Hematopoietic multipotent progenitor cell treated with erythropoietin and hydrocortisone succinate and interleukin-3 and kit ligand, for 6 days (in vitro differentiated cells): ENCODE measurements at places on chromosomes 12 and 14.
A peak's percentile ranks its signal among the peaks of the same experiment; 100 is the strongest.

GRCh38 chr14:58805057-58805456 is 167.3 kb downstream of the DACT1 start:
- no peak for DNase-seq

DNA sequence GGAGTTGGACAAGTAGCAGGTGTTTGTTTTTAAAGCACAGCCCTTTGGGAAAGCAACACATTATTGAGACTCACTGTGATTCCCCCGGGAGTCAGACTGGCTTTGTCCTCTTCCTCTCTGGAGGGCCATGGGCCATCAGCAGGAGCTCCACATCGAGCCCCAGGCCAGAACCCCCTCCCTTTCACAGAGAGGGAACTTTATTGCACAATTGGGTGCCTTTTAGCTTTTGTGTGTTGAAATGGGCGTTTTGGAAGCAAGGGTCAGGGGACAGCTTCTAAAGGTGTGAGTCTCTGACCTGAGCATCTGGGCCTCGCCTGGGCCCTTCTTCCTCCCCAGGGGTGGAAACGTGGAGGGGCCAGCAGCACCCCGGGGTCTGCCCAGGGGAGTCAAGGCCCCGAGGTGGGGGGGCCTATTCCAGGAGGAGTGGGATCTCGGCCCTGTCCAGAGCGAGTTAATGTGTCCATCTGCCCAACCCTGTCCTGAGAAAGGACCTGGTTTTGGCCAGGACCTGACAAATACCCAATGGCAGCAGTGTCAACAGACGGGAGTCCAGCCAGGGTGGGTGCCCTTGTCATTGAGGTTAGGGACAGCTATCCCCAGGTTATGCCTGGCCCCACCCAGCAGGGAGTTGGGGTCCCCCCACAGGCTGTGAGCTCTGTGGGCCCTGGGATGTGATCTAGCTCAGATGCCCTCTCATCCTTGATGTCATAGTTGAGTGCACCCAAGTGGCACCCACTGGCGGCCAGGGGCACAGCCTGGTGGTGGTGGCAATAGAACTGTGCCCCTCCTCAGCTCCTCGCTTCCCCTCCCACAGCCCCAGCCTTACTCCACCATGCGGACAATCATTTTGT is 37.1 kb downstream of the SLC8B1 start:
- DNase-seq, result no peak

- no peak for DNase-seq
Measured at GRCh38 chr12:2842948-2843347, 8.1 kb upstream of the NRIP2 start.

GRCh38 chr12:107684990-107685359 is 624 bp upstream of the PWP1 start:
- peak; percentile 48 for DNase-seq

GRCh38 chr12:32360956-32361355 is 38.4 kb upstream of the FGD4 start:
- peak; percentile 35 for DNase-seq

DNA sequence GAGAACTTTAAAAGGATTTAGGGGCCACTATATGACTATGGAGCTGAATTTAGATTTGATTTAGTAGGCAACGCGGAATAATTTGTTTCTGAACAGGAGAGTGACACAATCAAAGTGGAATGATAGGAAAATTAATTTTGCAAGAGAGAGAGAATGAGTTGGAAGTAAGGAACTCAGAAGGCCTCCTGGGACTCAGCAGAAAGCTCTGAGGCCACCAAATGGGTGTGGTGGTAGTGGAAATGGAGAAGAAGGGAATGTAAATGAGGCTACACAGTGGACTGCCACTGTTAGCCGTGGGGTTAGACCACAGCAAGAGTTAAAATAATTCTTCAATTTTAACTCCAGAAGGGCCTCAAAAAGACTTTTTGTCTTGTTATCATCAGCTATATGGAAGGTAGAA is 102.7 kb downstream of the LRRK2 start:
- no peak for DNase-seq

DNA sequence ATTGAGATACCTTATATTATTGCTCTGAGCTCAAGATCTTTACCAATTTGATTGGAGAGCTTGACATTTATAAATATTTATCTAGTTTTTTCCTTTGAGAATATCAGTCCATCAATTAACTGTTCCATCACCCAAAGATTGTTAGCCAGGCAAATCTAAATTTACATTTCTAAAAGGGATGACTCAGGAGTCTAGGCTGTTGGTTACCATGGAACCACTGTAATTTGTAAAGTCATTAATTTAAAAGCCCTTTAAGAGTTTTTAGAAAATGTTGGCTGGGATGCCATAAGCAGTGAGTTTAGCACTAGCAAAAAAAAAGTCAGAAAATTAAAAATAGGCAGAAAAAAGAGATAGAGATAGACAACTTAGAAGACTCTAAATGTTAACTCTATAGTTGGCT is 19.5 kb upstream of the SERPINA1 start:
- DNase-seq, result no peak

- no peak for DNase-seq
Measured at GRCh38 chr12:92300777-92301176, 155.1 kb upstream of the BTG1 start.
